ENCODE measurements at places on chromosomes 6 and 20. TPM values are rescaled to one million over a fixed set of nuclear protein-coding genes. Genes with fewer than 3 reads are reported as not detected.

Gene TMEM217
- total RNA-seq = 1.2 TPM

Gene NTSR1
- 6.7 TPM for total RNA-seq

Gene MAPK13
- 3.0 TPM for total RNA-seq

Gene PGBD1
- total RNA-seq = 17.0 TPM

Gene ERMARD
- 25.3 TPM for total RNA-seq

Gene COL11A2
- 0.94 TPM for total RNA-seq

Gene EYS
- total RNA-seq = 0.78 TPM

Gene B3GAT2
- total RNA-seq = 18.6 TPM

Gene POM121L2
- total RNA-seq = not detected

Gene SOX18
- total RNA-seq = 0.31 TPM

Gene RING1
- 20.6 TPM for total RNA-seq

Gene SLC4A11
- total RNA-seq = not detected

Gene OR12D3
- not detected for total RNA-seq

Gene RIN2
- total RNA-seq = 20.0 TPM

Gene LRFN2
- total RNA-seq = 20.6 TPM

Gene RIPOR2
- 17.8 TPM for total RNA-seq

Gene ALDH8A1
- total RNA-seq = 1.4 TPM

Gene CGAS
- 1.2 TPM for total RNA-seq

Gene MDFI
- total RNA-seq = 11.7 TPM

Gene SIRPB2
- total RNA-seq = 0.62 TPM

Gene TMC2
- total RNA-seq = 1.7 TPM

Gene GABRR2
- total RNA-seq = 0.16 TPM

Gene BACH2
- total RNA-seq = 65.4 TPM

Gene HLA-DMB
- 2.0 TPM for total RNA-seq

Gene C20orf141
- not detected for total RNA-seq

Gene NNAT
- 251 TPM for total RNA-seq

Gene PLN
- 0.47 TPM for total RNA-seq

Gene SLC52A3
- not detected for total RNA-seq

Gene SIRPD
- not detected for total RNA-seq

Gene POU5F1
- not detected for total RNA-seq

Gene SYTL3
- total RNA-seq = 2.0 TPM

Gene RAET1L
- total RNA-seq = 0.62 TPM

All from occipital lobe (tissue), 3 donors.